ENCODE measurements at places on chromosomes 11 and 22. TPM values are rescaled to one million over a fixed set of nuclear protein-coding genes. Genes with fewer than 3 reads are reported as not detected.

The PLAAT2 gene
- total RNA-seq: 0.85 TPM

The PGA4 gene
- not detected for total RNA-seq

The MS4A8 gene
- total RNA-seq: not detected

The PDGFD gene
- 8.4 TPM for total RNA-seq

The SYCE3 gene
- not detected for total RNA-seq

The NDUFS3 gene
- 140 TPM for total RNA-seq

The CLMP gene
- 26.7 TPM for total RNA-seq

The TMEM132A gene
- total RNA-seq: 121 TPM

The KCNK4 gene
- total RNA-seq: not detected

The MMP27 gene
- total RNA-seq: not detected

The MS4A6E gene
- total RNA-seq: not detected

The RIC3 gene
- total RNA-seq: 1.9 TPM

The MOV10L1 gene
- 0.10 TPM for total RNA-seq

The TMPRSS4 gene
- 0.07 TPM for total RNA-seq

The MRGPRX3 gene
- total RNA-seq: 0.14 TPM

The ART5 gene
- 0.27 TPM for total RNA-seq

The ADORA2A gene
- total RNA-seq: 0.73 TPM

The TIRAP gene
- 7.5 TPM for total RNA-seq

The TSPAN32 gene
- not detected for total RNA-seq

The SPDYC gene
- not detected for total RNA-seq

The ROM1 gene
- total RNA-seq: 3.6 TPM

The OR2AG2 gene
- total RNA-seq: 0.05 TPM

The MS4A15 gene
- not detected for total RNA-seq

The SORL1 gene
- 1.9 TPM for total RNA-seq

The OR5A1 gene
- total RNA-seq: not detected

The SYT9 gene
- 0.15 TPM for total RNA-seq

The MIAT gene
- 0.15 TPM for total RNA-seq

The TRIM51 gene
- total RNA-seq: not detected

The CHRDL2 gene
- total RNA-seq: 5.0 TPM

The PGA5 gene
- not detected for total RNA-seq

The TEX12 gene
- not detected for total RNA-seq

Data from A549 treated with dexamethasone at 1 μM for 4 hours (cell line).